ENCODE measurements at places on chromosomes 6 and 20. TPM values are rescaled to one million over a fixed set of nuclear protein-coding genes. Genes with fewer than 3 reads are reported as not detected.

DNA sequence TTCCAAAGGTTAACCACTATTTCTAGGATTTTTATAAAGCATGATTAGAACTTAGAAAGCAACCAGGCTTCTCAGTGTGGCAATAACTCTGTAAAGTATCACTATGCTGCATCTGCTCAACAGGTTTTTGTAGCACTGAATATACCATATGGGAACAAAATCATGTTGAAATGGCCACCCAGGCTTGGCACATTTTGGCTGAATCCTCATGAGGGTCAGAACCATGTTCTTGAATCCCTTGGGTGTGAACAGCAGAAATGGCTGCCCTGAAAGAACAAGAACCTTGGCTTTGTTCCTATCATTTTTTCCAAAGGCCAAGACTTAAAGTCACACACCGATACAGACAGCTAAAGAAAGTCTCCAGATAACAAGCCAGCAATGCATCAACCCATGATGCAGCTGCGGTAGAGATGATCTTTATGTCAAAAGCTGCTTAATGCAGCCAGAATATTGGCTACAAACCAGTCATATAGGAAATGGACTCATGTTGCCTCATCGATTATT is 283.0 kb upstream of the NOX3 start:
- no peak for DNase-seq

- no peak for DNase-seq
These were observed 35.2 kb downstream of the JPH2 start for GRCh38 chr20:44151621-44152416.

DNA sequence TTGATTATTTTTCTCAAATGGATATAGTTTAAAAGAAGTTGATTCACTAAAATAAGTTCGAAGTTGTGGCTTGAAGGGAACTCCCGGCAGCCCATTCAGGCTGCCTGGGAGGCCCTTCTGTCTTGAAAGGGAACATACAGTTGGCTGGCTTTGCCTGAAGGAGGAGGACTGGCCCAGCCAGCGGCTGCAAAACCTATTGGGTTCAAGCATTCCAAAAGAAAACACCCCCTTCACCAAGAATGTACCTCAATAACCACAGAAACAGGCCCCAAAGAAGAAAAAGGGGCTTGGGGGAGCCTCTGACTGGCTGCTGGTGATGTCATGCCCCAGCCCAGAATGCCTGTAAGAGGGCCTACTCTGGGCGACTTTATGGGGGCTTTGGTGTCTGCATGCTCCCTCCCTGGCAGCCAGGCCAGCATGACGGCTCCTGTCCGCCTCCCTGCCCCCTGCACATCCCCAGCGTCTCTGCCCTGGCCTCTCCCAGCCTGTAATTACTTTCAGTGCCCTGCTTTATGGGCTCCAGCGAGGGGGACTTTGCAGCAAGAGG is 36.5 kb downstream of the MAFB start:
- DNase-seq: no peak

DNA sequence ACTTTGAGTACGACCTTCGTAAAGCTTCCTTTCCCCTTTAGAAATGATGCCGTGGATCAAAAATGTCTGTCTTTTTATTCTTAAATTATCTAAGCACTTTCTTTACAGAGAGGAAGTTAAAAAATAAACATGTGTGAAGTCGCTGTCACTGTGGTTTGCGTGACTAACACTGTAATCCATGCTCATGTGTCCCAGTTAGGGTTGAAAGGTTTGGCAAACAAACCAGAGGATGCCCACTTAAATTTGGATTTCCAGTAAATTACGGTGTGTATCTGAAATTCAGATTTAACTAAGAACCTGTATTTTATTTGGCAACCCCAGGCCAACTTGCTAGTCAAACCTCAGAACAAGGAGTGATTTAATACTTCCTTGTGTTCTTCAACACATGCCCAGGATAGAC is 21.1 kb downstream of the HLA-DRB1 start:
- DNase-seq: no peak

GRCh38 chr20:36092398-36093024 is 62.0 kb upstream of the EPB41L1 start:
- DNase-seq: peak; percentile 48

GRCh38 chr6:10421158-10421920 is 6.5 kb upstream of the TFAP2A start:
- DNase-seq: no peak

GRCh38 chr20:51631011-51631950 is 88.8 kb upstream of the NFATC2 start:
- no peak for DNase-seq

- DNase-seq: peak; percentile 46
These were observed 13.1 kb downstream of the STMN3 start for GRCh38 chr20:63640086-63640485.

GRCh38 chr6:4319981-4320683 is 184.8 kb upstream of the ECI2 start:
- no peak for DNase-seq

DNA sequence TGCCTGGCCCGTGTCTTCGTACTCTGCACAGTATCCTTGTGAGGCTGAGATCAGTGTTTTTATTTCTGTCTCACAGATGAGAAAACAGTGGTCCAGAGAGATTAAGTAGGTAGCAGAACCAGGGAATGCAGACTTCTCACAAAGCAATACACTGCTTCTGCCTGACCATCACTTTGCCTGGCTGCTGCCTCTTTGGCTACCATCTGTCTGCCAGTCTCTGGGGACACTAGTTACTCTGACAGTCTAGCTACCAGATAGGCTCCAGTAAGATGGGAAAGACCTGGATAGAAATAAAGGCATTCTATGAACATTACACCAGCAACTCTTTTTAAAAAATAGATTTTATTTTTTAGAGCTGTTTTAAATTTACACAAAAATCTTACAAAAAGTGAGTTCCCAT is 96.9 kb downstream of the PHACTR3 start:
- no peak for DNase-seq

- peak; percentile 54 for DNase-seq
These were observed at the start of gene NRSN2 for GRCh38 chr20:346640-347316. NRSN2 (plus strand) TSS chr20:347111; CDS start chr20:349644, 2,533 bp downstream.

DNA sequence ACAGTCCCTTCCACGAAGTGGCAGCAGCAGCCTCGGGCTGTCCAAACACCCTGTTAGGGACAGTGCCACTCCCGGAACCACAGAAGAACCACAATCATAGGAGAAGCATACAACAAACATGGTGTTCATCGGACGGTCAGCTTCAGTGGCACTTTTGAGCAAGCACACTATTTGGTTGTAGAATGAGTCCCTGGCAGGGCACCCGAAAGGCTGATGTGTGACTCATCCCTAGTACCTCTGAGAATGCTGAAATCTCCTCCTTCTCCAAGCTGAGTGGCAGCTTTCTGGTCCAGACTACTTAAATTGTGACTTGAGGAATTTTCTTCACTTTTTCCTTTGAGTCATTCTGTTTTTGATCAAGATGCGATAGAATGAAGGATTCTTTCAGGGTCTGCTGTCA is 282.5 kb downstream of the ESR1 start:
- no peak for DNase-seq

- DNase-seq: no peak
These were observed 5.3 kb downstream of the SCAF8 start for GRCh38 chr6:154738551-154738961.

DNA sequence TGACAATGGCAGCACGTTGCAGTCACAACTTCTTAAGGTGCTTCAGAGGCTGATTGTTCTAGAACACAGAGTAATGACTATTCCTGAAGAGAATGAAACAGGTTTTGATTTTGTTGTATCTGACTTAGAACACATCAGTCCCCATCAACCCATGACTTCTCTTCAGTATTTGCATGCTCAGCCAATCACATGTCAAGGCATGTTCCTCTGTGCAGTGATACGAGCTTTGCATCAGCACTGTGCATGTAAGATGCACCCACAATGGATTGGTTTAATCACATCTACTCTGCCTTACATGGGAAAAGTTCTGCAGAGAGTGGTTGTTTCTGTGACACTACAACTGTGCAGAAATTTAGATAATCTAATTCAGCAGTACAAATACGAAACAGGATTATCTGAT is 54.3 kb downstream of the PGM3 start:
- DNase-seq: no peak

- no peak for DNase-seq
These were observed 49.4 kb downstream of the PFDN4 start for GRCh38 chr20:54257071-54257816.

DNA sequence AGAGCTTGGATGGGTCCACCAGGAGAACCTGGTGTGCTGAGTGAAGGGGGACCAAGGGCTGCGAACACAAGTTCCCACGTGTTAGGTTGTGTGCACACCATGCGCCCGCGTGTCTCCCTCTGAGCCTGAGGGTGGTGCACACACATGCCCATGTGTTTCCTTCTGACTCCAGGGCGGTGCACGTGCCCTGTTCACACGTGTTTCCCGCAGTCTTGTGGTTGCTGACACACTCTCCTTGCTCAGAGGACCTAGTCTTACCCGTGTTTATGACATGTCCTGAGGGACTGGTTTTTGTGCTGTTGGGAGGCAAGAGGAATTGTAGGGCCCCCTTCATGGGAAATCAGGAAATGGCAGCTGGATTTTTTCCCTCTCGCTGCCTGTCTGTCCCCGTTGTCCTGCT is 36.3 kb upstream of the PCMTD2 start:
- DNase-seq: no peak

- DNase-seq: no peak
These were observed 106.8 kb upstream of the PDE10A start for GRCh38 chr6:165769884-165770283.

GRCh38 chr20:9281803-9282202 is 212.9 kb downstream of the PLCB4 start:
- DNase-seq: no peak

GRCh38 chr6:149508485-149508884 is 23.7 kb upstream of the ZC3H12D start:
- DNase-seq: no peak

- no peak for DNase-seq
These were observed 17.7 kb upstream of the MCM9 start for GRCh38 chr6:118952683-118953082.

DNA sequence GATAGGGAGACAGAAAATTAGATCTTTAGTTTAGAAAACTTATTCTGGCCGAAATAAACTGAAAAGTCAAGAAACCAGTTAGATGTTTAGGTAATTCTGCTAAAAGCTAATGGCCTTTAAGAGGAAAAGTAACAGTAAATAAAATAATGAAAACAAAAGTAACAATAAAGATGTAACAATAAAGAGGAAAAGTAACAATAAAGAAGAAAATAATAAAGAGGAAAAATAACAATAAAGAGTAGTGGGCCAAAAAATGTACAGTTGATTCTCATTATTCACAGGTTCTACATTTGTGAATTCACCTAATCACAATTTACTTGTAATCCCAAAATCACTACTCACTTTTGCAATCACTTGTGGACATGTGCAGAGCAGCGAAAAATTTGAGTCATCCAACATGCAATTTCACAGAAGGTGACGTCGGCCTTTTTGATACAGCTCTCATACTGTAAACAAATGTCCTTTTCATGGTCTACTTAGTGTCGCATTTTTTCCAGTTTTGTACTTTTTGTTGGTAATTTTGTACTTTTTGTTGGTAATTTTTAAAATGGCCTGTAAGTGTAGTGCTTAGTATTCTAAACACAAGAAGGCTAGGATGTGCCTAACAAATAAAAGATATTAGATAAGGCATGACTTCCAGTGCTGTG is 24.0 kb downstream of the HBS1L start:
- no peak for DNase-seq

GRCh38 chr6:1312473-1313367 is 822 bp downstream of the FOXQ1 start:
- DNase-seq: peak; percentile 43

GRCh38 chr6:40378071-40378724 is 209.0 kb downstream of the LRFN2 start:
- DNase-seq: no peak

DNA sequence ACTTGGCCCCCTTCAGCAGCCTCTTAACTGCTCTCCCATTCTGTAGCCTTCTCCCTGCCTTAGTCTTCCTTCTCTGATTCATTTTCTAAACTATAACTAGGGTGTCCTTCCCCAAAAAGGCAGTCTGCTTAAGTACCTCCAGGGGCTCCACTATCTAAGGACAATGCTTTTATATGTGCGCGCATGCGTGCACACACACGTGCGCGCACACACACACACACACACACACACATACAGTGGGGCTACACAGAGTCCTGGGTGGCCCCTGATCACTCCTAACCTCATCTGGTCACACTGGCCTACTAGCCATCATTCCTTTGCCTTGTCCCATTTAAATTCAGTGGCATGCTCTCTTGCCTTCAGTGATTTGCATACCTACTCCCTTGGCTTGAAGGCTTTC is 654.3 kb upstream of the CHD6 start:
- no peak for DNase-seq

GRCh38 chr6:140623498-140623897 is 1249.0 kb upstream of the CITED2 start:
- no peak for DNase-seq

DNA sequence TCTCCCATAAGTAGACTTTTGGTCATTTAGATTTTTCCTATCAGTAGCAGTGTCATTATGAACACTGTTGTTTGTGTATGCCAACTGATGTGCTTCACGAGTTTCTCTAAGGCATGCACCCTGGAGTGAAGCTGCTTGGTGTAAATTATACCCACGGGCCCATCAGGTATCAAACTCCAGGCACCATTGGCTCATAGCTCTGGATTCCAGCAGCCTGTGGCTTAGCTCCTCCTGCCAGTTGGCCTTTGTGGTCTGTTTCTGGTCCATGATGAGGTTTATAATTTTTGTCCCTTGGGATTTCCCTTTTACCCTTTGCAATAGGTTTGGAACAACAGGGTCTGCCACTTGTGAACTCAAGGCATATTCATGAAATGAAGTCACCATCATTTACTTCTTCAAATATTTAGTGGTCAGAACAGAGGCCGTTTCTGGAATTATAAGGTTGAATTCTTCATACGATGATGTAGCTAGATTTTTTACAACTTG is 350.5 kb downstream of the PRL start:
- DNase-seq: no peak

Gene ARMC2
- total RNA-seq: 15.3 TPM

Gene POU3F2
- not detected for total RNA-seq

Gene POU5F1
- total RNA-seq: 0.34 TPM

Gene HLA-DOA
- total RNA-seq: 7.5 TPM

Gene IRF4
- total RNA-seq: 95.1 TPM

Gene DDX43
- 3.5 TPM for total RNA-seq

Gene ZCCHC3
- total RNA-seq: 30.6 TPM

Gene NOTCH4
- total RNA-seq: 0.67 TPM

Gene MUC22
- total RNA-seq: not detected

Gene TRIM40
- not detected for total RNA-seq

Gene FOXC1
- not detected for total RNA-seq

Gene MATN4
- 0.14 TPM for total RNA-seq

Gene TCF21
- not detected for total RNA-seq

Gene VNN1
- total RNA-seq: not detected

Gene EYS
- total RNA-seq: not detected

Gene SEL1L2
- not detected for total RNA-seq

Gene PNPLA1
- not detected for total RNA-seq

Gene LAMA2
- not detected for total RNA-seq
